Mammary epithelial cell (primary cell): ENCODE measurements at places on chromosomes 7 and 10. TPM values are rescaled to one million over a fixed set of nuclear protein-coding genes. Genes with fewer than 3 reads are reported as not detected.

GRCh38 chr7:82468435-82468834, 24.9 kb upstream of the CACNA2D1 start:
- DNase-seq, result no peak

Gene ASB10
- total RNA-seq, result not detected

- no peak for DNase-seq
These were observed 102.7 kb downstream of the COL28A1 start for GRCh38 chr7:7432979-7433378.

Gene DRGX
- not detected for total RNA-seq

Gene PRPS1L1
- total RNA-seq, result not detected

- peak; percentile 95 for DNase-seq
These were observed 361.0 kb upstream of the CDC14C start for GRCh38 chr7:48563334-48563733.

Gene SPDYE11
- 0.17 TPM for total RNA-seq

DNA sequence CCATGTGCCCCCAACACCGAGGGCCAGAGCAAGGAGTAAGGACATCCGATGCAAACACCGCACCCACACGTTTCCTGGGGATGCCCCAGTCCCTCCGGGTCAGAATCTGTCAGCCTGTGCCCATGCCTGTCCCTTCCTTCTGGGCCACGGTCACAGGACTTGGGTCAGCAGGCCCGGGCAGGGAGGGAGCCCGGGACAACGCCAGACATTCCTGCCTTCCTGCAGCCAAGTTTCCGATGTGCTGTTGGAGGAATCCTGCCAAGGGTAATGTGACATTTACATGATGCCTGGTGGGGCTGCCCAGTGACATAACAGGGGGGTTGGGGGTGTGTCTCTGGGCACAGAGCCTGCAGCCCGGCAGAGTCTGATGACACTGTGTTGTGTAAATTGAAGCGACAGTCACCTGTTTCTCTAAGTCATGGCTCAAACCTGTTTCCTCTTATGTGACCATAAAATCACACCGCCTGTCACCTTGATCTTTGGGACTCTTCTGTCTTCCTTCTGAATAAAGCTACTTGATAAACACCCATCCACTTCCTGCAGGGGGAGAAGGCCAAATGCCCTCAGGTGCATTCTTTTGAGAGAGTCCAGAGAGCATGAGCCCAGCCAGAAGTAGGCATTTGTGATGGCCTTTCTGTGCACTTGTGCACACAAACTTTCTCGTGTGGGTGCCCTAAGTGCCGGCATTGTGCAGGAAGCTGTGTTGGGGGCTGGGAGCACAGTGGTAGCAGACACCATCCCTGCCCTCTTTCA, 175.3 kb upstream of the RHEB start:
- DNase-seq, result no peak

Gene ADAMTS14
- total RNA-seq, result 0.35 and 0.61 TPM in 2 replicates

Gene NODAL
- 0.17 TPM for total RNA-seq

DNA sequence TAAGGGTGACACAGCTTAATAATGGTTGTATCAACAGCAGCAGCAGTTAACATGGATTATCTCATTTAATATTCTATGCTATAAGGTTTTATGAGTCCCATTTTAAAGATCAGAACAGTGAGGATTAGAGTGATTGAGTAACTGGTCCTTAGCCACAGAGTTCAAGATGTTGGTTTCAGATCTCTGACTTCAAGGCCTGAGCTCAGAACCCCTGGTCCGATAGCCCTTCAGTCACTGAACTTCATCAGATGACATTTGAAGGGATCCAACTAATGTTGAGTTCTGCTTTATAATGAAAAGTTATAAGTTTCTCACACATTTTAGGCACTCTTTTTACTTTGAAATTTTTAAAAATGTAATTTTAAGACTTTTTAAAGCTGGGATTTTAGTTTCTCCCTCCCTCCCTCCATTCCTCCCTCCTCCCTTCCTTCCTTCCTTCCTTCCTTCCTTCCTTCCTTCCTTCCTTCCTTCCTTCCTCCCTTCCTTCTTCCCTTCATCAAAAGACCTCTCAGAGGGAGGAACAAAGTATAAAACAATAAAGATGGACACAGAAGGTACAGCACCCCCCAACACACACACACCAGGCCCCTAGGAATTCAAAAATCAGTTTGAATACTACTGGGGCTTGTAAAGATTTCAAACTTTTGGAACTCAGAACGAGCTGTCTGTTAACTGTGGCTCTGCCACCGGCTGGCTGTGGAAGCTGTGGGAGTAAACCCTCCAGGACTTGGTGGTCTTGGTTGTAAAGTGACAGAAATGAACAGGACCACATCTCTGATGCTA, 206.9 kb upstream of the AGK start:
- DNase-seq, result no peak

GRCh38 chr10:109933984-109934565, 10.8 kb upstream of the XPNPEP1 start:
- no peak for DNase-seq
